ENCODE measurements at places on chromosomes 3 and 15.

DNA sequence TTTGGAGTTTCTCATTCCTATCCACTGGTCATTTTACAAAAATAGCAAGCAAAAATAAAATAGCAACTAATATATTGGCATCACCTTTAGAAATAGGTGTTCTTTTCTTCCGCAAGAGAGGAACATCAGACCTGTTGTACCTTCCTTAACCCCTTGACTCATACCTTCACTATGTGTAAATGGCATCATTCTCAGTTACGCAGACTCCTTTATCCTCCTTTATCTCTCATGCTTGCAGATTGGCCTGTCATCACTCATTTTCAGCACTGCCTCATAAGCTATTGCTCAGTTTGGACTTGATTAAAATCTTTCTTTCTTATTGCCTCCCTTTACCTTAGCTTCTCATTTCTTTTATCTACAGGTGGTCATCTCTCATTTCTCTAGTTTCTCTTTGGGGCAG, 21.4 kb downstream of the ARHGEF26 start:
- DNase-seq = no peak

- DNase-seq = no peak
Observed at GRCh38 chr15:74398183-74398582, 30.7 kb upstream of the CYP11A1 start.

GRCh38 chr3:124320976-124321375, 329.1 kb upstream of the ROPN1 start:
- DNase-seq = no peak

DNA sequence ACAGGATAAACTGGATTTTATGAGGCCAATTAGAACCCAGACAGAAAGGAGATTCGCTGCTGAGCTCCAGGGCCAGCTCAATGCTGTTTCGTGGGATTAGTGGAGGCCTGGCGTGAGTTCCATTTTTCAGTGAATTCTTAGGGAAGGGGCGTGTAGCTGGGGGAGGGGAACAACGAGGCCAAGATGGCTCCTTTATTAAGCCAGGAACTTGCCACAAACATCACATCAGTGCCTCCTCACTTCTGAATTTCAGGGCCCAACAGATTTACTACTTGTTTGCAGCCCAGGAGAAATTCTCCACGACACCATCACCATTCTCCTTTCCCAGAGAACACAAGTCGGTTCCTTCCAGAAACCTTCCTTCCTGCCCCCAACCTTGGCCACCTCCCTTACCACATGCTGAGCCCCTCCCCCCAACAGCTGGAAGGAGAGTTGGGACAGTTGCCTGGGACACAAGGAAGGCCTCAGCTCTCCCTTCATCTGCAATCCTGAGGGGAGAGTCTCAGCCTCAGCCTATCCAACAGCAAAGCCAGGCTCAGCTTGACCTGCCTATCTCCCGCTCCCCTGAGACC, 5.8 kb downstream of the IGDCC4 start:
- DNase-seq = no peak

All from stimulated activated CD8-positive, alpha-beta memory T cell treated with anti-CD3 and anti-CD28 coated beads, Interleukin-2, amount 100 ng/mL, for 48 hours (primary cell).